ENCODE measurements at places on chromosomes 3 and 15.

- no peak for DNase-seq
Observed at GRCh38 chr15:78065973-78066946, 11.3 kb downstream of the TBC1D2B start.

GRCh38 chr3:81484520-81484919 is 276.9 kb downstream of the GBE1 start:
- no peak for DNase-seq

- DNase-seq = no peak
Observed at GRCh38 chr15:78276064-78276943, 11.9 kb downstream of the DNAJA4 start.

DNA sequence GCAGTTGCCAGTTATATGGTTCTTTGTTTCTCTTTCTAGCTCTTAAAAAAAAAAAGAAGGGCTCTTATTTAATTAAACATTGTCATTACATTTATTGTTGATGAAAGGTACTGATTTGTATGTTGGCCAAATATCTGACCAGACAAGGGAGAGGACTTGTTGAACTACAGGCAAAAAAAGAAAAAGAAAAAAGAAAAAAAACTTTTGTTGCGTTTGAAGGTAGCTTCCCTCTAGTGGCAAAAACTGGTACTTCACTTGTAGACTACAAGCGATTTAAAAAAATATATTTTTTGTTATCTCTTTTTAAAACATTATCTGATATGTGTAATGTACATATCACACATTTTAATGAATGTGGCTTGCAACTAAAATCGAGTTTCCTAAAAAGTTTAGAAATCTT is 280.6 kb downstream of the ROBO2 start:
- DNase-seq = no peak

GRCh38 chr3:194087995-194088855 is 47.7 kb upstream of the HES1 start:
- DNase-seq = no peak
